PC-9 (cell line): ENCODE measurements at places on chromosomes 6 and 20. TPM values are rescaled to one million over a fixed set of nuclear protein-coding genes. Genes with fewer than 3 reads are reported as not detected.
A peak's percentile ranks its signal among the peaks of the same experiment; 100 is the strongest.

The ABHD12 gene
- 60.1 and 72.6 TPM in 2 replicates for total RNA-seq

The SLC25A27 gene
- total RNA-seq, result 25.0 and 27.1 TPM in 2 replicates

The L3MBTL1 gene
- 34.9 and 42.7 TPM in 2 replicates for total RNA-seq

The PKHD1 gene
- total RNA-seq, result not detected in 2 replicates

The SPATS1 gene
- total RNA-seq, result not detected in 2 replicates

The SLC35D3 gene
- total RNA-seq, result not detected in 2 replicates

DNA sequence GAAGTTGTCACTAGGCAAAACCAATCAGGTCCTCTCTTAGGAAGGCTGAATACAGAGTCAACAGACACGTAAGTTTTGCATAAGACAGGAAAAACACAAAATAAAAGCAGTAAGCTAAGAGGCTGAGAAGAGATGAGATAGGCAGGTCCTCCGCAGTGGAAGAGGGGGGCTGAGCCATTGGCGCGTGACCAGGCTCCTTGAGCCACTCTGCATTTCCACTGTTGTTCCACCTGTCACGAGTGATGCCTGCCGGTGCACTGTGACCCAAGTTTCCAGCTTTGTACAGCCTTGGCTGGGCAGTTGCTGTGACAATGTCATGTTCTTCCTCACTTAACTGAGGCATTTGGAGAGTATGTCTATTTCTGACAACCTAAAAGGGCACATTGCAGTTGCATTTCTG is 58.6 kb downstream of the NUDT3 start:
- DNase-seq, result no peak
- H3K36me3 ChIP-seq, result no peaks in the 10 kb centered on the region; the same call in 1 of the 2 replicates
- H3K4me3 ChIP-seq, result no peak overlapping the region
- H3K27ac ChIP-seq, result no peak overlapping the region
- H3K27me3 ChIP-seq, result no peaks in the 10 kb centered on the region
- H3K4me1 ChIP-seq, result peaks cover 22% of the 10 kb centered on the region

DNA sequence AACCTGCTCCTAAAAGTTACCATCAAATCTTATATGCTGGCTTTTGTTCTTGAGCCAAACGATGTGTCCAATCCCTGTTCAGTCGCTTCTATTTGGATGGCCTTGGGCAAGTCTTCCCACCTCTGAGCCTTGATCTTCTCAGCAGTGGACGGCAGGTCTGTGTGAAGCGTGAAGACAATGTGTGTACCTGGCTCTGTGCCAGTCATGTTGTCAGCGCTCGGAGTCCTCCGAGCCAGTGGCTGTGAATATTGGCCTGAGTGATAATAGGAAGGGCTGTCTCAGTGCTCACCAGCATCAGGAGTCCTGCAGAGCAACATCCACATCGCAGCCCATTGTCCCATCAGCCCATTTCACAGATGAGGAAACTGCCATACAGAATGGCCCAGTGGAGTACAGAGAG is 219.0 kb downstream of the CDC5L start:
- H3K4me1 ChIP-seq, result no peaks in the 10 kb centered on the region
- H3K27ac ChIP-seq, result no peak overlapping the region
- H3K4me3 ChIP-seq, result no peak overlapping the region
- H3K36me3 ChIP-seq, result no peaks in the 10 kb centered on the region

- no peak overlapping the region for H3K4me3 ChIP-seq
- no peaks in the 10 kb centered on the region for H3K36me3 ChIP-seq
- peak; percentile 58 for DNase-seq
- H3K4me1 ChIP-seq, result peaks cover 53% of the 10 kb centered on the region
- H3K27me3 ChIP-seq, result no peaks in the 10 kb centered on the region
- peak overlapping the region; percentile 76 for H3K27ac ChIP-seq
Observed at GRCh38 chr20:62617711-62618483, 24.4 kb upstream of the SLCO4A1 start.

GRCh38 chr20:19256085-19256484 is 43.6 kb downstream of the SLC24A3 start:
- no peak overlapping the region for H3K4me3 ChIP-seq
- no peaks in the 10 kb centered on the region for H3K4me1 ChIP-seq
- H3K27ac ChIP-seq, result no peak overlapping the region
- no peaks in the 10 kb centered on the region for H3K36me3 ChIP-seq

GRCh38 chr6:159720708-159721107 is 6.6 kb upstream of the WTAP start:
- H3K27ac ChIP-seq, result no peak overlapping the region
- peak; percentile 43 for DNase-seq
- H3K4me3 ChIP-seq, result no peak overlapping the region
- H3K36me3 ChIP-seq, result 0 out of 2 replicates have a peak, but pooled peaks cover 4% of the 10 kb centered on the region
- H3K27me3 ChIP-seq, result no peaks in the 10 kb centered on the region
- H3K4me1 ChIP-seq, result peaks cover 10% of the 10 kb centered on the region; the same call in 1 of the 2 replicates

GRCh38 chr6:6861995-6862394 is 245.8 kb upstream of the RREB1 start:
- no peak overlapping the region for H3K4me3 ChIP-seq
- peaks cover 15% of the 10 kb centered on the region for H3K4me1 ChIP-seq
- H3K36me3 ChIP-seq, result no peaks in the 10 kb centered on the region
- no peaks in the 10 kb centered on the region for H3K27me3 ChIP-seq
- no peak for DNase-seq
